ENCODE measurements at places on chromosomes 4 and X. TPM values are rescaled to one million over a fixed set of nuclear protein-coding genes. Genes with fewer than 3 reads are reported as not detected.

GRCh38 chr4:71231129-71232055 lies 107.4 kb upstream of the SLC4A4 start:
- H3K36me3 ChIP-seq = no peaks in the 10 kb centered on the region
- H3K4me3 ChIP-seq = no peak overlapping the region
- H3K4me1 ChIP-seq = peaks cover 45% of the 10 kb centered on the region
- H3K27ac ChIP-seq = peak overlapping the region; percentile 39
- DNase-seq = no peak
- no peaks in the 10 kb centered on the region for H3K27me3 ChIP-seq

- H3K27me3 ChIP-seq = peaks cover 19% of the 10 kb centered on the region
- H3K4me3 ChIP-seq = no peak overlapping the region
- no peak overlapping the region for H3K27ac ChIP-seq
- no peaks in the 10 kb centered on the region for H3K4me1 ChIP-seq
- H3K36me3 ChIP-seq = no peaks in the 10 kb centered on the region
These were observed 43.6 kb downstream of the DRD5 start for GRCh38 chr4:9825049-9825448.

DNA sequence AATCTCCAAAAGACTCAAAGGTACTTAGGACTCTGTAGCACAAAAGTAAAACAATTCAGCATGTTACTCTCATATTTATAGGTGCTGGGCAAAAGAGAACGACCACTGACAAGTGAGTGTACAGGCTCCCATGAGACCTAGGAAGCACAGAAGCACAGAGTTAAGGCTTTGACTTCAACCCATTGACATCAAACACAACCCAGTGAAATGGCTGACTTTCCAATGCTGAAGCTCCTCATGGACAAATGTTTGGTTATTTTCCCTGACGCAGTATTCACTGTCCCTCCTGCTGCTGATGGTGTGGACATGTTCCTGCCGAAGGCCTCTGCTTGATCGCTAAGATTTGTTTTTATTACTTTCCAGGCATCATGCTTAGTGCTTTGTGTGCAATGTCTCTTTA lies 148.7 kb downstream of the TSPAN5 start:
- no peak for DNase-seq
- H3K27me3 ChIP-seq = no peaks in the 10 kb centered on the region
- H3K4me1 ChIP-seq = peaks cover 63% of the 10 kb centered on the region
- peak overlapping the region; percentile 33 for H3K4me3 ChIP-seq

DNA sequence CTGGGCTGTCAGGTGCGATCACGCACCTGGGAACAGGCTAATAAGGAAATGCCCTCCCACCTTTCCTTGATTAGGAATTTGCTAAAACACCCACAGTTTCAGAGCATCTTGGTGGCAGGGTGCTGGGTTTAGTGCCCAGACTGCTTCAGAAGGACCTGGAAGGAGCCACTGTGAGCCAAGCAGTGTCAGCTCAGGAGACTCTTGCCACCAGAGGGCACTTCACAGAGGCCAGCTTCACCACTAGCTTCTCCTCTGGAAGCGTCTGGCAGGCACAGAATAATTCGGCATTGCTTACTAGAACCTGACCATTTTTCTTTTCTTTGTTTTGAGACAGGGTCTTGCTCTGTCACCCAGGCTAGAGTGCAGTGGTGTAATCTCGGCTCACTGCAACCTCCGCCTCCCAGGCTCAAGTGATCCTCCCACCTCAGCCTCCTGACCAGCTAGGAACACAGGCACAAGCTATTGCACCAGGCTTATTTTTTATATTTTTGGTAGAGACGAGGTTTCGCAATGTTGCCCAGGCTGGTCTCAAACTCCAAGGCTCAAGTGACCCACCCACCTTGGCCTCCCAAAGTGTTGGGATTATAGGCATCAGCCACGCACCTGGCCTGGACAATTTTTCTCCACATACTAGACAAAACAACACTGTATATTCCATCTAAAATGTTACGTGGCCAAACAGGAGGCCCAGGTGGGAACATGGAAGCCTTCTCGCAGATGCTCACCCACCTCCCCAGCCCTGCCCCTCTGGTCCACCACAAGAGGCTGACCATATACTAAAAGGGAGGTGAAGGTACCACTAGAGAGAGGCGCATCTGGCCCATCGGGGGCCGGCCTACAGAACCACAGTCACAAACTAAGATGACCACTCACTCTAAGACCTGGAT lies 14.1 kb downstream of the NOP14 start:
- H3K27ac ChIP-seq = no peak overlapping the region
- H3K36me3 ChIP-seq = peaks cover 19% of the 10 kb centered on the region
- DNase-seq = no peak
- H3K27me3 ChIP-seq = no peaks in the 10 kb centered on the region
- H3K4me1 ChIP-seq = no peaks in the 10 kb centered on the region
- peak overlapping the region; percentile 49 for H3K4me3 ChIP-seq

GRCh38 chr4:158259955-158260575 lies 49.8 kb downstream of the TMEM144 start:
- H3K4me1 ChIP-seq = peaks cover 17% of the 10 kb centered on the region
- H3K27ac ChIP-seq = no peak overlapping the region
- H3K36me3 ChIP-seq = no peaks in the 10 kb centered on the region
- no peaks in the 10 kb centered on the region for H3K27me3 ChIP-seq

DNA sequence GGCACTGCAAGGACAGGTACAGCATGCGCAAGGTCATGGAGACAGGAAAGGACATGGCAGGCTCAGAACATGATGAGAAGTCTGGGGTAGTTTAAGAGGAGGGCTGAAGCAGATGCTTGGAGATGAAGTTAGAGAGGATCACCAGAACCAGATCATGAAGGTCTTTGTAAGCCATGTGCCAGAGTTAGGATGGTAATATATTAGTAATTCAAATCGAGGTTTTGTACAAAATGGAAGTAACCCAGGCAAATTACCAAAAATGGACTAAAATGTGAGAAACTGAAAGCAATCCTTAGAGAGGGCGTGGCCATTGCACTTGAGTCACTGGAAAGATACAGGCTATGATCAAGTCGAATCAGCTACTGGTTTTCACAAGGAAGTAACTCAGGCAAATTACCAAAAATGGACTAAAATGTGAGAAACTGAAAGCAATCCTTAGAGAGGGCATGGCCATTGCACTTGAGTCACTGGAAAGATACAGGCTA lies 13.5 kb downstream of the RXFP1 start:
- no peaks in the 10 kb centered on the region for H3K4me1 ChIP-seq
- no peak overlapping the region for H3K4me3 ChIP-seq
- DNase-seq = no peak
- peaks cover 2% of the 10 kb centered on the region for H3K27me3 ChIP-seq

GRCh38 chr4:4419896-4420295 lies 33.0 kb downstream of the NSG1 start:
- peaks cover 13% of the 10 kb centered on the region for H3K4me1 ChIP-seq
- peak overlapping the region; percentile 81 for H3K27ac ChIP-seq
- no peaks in the 10 kb centered on the region for H3K27me3 ChIP-seq
- DNase-seq = no peak

- peaks cover 4% of the 10 kb centered on the region for H3K36me3 ChIP-seq
- DNase-seq = no peak
- H3K4me1 ChIP-seq = peaks cover 56% of the 10 kb centered on the region
- no peaks in the 10 kb centered on the region for H3K27me3 ChIP-seq
These were observed 198.3 kb downstream of the NSUN7 start for GRCh38 chr4:40948014-40948413.

DNA sequence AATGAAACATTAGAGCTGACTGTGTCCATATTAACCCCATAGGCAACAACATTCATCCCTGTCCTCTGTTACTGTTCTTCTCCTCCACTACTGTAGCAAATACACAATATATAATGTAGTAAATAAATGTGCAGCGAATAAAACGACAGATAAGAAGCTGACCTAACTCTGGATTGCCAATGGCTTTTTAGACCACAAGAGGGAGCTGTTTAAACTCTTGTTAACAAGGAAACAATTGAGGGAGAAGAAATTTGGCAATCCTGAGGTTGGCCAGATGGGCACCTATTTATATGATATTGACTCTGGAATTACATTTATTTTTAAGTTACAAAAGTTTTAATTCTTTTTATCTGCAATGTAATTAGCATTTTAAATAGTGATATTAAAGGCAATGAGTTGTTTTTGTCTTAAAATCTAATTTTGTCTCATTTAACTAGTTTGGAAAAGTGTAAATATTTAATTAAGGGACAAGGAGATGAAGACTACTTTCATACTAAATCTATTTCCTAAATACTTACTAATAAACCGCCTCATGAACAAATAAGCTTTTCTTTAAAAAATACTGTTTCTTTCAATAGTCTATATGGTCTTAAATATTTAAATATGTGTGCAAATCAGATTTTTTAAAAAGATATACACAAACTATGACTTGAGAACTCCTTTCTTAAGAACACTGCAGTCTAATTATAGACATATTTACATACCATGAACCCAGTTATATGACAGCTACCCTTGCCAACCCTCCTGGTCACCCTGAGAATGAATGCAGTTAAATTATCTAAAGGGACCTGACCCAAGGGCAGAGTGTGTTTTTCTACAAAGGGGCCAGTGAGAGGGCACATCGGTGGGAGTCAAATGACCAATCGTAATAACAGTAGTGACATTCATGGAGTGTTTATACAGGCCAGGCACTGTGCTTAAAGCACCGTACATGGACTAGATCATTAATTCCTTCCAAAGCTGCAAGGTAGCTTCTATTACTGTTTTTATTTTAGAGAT lies 52.9 kb upstream of the HPF1 start:
- no peaks in the 10 kb centered on the region for H3K36me3 ChIP-seq
- H3K4me1 ChIP-seq = peaks cover 10% of the 10 kb centered on the region
- no peak overlapping the region for H3K27ac ChIP-seq
- H3K27me3 ChIP-seq = peaks cover 37% of the 10 kb centered on the region
- H3K4me3 ChIP-seq = no peak overlapping the region

The MAGEA6 gene
- total RNA-seq = not detected

The GLRB gene
- 8.4 TPM for total RNA-seq

The MAGEE2 gene
- total RNA-seq = not detected
